Fibroblast of skin of left biceps (primary cell): ENCODE measurements at places on chromosomes 6 and 20.

DNA sequence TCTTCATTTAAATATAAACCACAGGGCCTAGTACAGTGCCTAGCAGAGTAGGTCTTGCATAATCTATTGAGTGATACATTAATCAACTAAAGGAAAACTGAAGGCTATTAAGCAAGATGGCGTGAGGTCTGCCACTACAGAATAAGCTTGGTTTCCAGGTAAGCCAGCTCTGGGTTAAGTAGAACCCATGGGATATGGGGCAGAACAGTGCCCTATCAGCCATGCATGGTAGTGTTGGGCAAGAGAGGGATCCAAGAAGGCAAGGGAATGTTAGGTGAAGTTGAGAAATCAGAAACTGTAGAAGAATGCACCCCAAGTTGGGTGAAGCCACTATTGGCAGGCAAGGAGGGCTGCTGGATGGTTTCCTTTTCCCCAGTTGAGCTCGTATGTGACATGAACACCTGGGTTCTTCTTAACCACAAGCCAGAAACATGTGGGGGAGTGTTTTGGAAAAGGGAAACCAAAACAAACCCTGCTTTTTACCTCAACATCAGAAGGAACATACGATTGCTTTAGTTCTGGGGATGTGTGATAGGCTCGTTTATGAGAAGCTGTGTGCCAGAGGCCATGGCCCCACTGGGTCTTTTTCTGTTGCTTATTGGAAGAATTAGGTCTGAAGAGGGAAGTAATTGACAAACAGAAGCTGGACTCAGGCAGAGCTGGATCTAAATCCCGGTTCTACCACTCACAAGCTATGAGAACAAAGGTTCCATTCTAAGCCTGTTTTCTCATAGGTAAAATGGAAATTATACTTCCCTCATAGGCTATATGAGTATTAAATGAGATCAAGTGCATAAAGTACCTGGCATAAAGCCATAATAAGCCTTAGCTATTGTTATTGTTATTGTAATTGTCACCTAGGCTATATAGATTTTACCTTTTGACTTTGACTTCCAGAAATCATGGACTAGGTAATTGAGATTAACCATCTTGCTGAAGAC is 33.5 kb downstream of the NEDD9 start:
- no peak for DNase-seq

DNA sequence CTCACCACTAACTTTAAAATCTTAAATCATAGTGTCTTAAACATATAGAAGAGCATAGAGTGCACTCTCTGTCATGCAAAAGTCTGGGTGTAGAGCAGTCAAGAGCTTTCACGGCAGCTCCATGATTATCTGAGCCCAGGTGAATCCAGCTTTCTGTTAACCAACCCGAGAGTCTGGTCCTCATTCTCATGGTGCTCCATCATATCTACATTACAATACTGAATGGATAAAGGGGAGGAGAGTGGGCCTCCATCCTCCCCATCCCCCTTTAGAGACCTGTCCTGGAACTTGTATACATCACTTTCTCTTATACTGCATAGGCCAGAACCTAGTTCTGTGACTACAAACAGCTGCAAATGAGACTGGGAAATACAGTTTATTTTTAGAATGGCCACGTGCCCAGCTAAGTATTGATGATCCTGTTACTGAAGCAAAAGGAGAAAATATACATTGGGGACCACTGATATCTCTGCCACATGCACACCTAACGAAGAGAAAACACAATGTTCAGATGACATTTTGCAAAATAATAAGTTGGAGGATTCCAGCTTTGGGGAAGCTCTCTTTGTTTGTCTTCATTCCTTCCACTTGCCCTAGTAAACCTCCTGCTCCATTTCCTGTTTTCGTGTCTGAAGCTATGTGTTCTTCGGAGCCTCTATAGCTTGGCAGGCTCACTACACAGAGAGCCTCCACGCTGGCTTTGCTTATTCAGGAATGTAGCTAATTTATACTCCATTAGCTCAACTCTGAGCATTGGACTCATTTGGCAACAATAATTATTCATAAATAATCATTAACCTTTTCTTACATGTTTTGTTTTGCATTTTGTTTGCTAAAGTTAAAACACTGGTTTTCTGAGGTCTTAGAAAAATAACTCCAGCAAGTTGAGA is 110.1 kb downstream of the IYD start:
- DNase-seq, result no peak

DNA sequence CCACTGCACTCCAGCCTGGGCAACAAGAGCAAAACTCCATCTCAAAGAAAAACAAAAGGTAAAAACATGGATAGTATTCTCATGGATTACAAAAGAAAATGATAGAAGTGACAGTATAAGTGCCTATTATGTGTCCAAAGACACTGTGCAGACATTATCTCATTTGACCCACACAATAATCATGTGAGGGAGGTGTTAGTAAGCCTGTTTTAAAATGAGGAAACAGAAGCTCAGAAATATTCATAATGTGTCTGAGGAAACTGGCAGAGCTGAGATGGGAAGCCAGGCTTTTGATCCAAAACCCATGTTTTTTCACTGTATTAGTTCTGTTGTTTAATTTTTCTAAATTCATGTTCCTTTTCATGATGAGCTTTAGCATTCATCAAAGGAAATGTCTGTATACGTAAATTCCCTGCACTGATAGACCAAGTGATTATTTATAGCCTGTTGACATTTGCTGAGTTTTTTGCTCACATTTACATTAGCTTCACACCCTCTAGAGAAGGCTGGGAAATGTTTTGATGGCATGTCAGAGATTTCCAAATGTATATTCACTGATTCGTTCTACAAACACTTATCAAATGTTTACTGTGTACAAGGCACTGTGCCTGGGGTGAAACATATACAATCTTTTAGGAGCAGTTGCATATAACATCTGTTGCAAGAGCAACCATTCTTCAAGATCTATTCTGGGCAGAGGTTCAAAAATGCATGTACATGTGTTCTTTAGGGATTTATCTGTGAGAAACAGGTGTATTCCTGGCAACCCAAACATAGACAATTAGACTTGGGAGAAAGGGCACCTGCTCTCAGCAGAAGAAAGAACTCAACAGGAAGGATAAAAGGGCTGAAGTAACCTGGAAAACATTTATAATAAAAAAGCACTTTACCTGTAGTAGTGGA is 331.5 kb downstream of the SAMD5 start:
- no peak for DNase-seq

GRCh38 chr6:35663447-35664235 is 25.1 kb downstream of the FKBP5 start:
- no peak for DNase-seq

- no peak for DNase-seq
These were observed 658.8 kb upstream of the CHD6 start for GRCh38 chr20:42276718-42277602.

GRCh38 chr6:65786815-65787214 is 79.8 kb upstream of the EYS start:
- DNase-seq, result no peak

DNA sequence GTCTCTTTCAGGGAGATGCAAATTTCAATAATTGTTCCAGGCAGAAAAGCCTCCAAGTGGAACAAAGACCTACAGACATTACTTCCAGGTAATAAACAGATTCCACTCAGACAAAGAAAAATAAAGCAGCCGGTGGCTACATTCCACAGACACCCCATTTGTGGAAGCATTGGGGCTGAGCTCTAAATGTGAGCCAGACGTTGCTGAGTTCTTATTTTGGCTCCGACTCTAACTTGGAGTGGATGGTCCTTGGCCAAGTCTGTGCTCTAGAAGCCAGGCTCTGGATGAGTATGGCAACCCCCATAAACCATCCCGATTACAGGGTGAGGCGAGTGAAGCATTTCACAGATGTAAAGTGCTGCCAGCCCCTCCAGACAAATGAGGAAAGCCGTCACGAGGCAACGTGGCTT is 6.6 kb downstream of the TRAM2 start:
- no peak for DNase-seq

- no peak for DNase-seq
These were observed 322.9 kb upstream of the TFAP2D start for GRCh38 chr6:50390416-50390815.

- DNase-seq, result no peak
These were observed 15.9 kb downstream of the NT5E start for GRCh38 chr6:85465762-85466161.

DNA sequence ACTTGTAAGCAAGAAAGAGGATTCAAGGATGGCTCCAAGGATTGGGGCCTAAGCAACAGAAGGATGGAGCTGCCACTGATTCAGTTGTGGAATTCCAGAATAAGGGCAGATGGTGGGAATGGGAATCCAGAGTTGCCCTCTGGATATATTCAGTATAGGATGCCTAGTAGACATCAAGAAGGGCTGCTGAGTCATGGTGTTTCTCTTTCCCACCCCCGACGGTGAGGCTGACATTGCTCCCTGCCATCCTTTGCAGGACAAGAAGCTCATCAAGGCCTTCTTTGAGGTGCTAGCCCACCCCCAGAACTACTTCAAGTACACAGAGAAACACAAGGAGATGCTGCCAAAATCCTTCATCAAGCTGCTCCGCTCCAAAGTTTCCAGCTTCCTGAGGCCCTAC is 11.2 kb upstream of the ZNF76 start:
- no peak for DNase-seq

DNA sequence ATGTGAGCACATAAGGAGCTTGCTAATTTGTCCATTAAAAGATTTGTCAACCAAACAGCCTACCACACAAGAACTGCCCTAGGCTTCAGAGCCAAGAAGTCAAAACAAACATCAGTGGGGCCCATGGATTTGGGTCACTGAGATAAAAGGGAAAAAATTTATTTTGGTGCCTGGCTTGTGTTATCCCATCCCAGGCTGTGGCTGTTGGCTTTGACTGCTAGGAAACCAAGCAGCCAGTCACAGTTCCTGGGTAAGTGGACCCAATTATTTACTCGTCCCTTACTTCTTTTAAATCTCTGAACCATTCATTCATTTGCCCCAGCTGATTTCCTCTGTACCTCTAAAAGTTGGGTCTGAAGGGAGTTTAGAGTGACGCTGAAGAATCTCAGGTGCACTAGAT is 41.3 kb downstream of the EDN1 start:
- DNase-seq, result no peak

DNA sequence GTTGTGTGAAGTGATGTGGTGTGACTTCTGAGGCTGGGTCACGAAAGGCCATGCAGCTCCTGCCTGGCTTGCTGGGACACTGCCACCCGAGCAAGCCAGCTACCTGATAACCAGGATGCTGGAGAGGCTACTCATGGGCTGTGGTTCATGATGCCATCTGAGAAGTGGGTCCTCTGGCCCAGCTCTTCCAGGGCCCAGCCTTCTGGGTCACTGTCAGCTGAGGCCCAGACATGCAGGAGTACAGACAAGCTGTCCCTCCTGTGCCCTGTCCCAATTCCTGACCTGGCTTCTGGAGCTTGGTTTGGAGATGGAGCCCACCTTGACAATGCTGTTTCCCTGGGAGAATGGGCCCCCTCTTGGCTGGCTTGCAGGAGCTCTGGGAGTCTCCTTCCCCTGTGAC is 87.0 kb downstream of the DHX35 start:
- DNase-seq, result no peak

GRCh38 chr20:38169636-38170193 is 4.6 kb upstream of the TGM2 start:
- no peak for DNase-seq
